ENCODE measurements at places on chromosomes 13 and 19.

DNA sequence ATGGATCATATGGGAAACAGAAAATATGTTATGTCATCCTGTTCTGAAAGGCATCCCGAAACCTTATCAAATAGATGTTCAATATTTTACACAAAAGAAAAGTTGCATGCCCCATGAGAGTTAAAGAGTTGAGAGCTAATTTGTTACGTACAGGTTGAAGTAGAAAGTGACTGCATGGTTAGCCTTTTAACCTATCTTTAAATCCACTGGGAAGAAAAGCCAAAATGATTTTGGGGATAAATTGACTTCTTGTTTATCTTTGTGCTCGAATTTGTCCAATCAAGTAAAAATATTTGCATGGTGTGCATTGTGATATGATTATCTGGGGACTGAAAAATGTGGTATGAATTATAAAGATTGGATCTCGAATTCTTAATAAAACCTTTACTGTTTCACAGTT lies 230.1 kb downstream of the POSTN start:
- no peak for DNase-seq

- no peak for DNase-seq
Observed at GRCh38 chr13:41706152-41706551, 248.8 kb downstream of the RGCC start.

DNA sequence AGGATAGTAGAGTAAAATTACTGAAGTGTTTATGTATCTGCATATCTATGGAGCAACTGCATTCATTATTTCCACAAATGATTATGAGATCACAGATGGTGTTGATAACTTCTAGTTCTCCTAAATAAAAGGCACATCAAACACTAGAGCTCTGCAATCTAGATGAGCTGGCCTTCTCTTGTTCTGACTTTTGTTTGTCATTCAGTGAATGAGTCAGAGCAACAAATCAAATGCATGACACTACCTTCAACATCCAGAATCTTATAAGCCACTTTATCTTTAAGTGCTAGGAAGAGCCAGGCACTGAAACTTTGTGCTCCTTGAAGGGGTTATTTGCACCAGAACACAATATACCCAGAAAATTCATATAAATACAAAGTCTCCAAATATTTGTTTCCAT lies 456.0 kb downstream of the PCDH17 start:
- no peak for DNase-seq

DNA sequence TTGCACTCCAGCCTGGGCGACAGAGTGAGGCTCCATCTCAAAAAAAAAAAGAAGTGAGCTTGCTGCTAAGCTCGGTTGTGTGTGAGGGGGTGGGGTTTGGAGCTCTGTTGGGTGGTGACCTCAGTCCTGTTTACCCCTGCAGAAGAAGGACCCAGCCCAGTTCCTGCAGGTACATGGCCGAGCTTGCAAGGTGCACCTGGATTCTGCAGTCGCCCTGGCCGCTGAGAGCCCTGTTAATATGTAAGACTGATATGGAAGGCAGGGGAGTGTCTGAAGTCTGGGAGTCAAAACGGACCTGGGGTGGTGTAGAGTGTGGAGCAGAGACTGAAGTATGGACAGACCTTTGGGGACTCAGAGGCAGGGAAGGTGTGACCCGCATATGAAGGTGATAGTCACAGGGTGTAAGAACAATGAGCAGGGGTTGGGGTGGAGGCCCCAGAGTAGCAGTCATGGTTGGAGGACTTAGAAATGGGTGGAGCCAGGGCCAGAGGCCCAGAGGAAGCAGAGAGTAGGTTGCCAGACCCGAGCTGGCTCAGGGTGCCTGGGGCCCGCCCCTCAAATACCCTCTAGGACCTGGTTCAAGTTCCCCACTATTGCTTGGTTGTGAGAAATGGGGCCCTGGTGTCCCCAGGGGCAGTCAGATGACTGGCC lies 13.2 kb downstream of the CLASRP start:
- no peak for DNase-seq

DNA sequence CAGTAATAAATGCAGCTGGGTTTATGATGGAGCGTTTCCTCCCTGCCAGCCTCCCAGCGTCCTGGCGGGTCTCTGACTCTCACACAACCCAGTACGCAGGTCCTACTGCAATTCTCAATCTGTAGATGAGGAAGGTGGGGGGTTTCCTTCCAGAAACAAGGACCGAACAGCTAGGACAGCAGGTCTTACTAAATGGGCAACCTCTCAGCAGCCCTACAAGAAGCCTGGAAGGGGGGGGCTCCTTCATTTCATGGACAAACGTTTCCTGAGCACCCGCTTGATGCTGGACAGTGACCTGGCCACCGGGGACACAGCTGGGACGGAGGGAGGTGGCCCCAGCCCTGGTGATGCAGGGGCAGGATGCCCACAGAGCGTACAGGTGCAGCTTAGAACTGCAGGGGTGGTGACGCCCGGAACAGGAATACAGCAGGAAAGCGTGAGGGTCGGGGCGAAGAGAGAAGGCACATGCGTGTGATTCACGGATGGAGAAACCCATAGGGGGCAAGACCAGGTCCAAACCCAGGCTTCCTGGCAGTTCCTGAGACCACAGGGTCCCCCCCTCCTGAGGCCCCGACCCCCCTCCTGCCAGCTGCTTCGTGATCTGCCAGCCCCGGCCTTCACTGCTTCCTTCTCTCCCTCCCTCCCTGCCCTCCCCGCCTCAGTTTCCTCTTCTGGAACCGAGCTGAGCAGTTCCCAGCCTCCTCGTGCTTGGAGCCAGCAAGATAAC lies 732 bp upstream of the C2CD4C start:
- DNase-seq, result no peak

GRCh38 chr13:111361046-111361872 lies 40.8 kb downstream of the TEX29 start:
- no peak for DNase-seq

DNA sequence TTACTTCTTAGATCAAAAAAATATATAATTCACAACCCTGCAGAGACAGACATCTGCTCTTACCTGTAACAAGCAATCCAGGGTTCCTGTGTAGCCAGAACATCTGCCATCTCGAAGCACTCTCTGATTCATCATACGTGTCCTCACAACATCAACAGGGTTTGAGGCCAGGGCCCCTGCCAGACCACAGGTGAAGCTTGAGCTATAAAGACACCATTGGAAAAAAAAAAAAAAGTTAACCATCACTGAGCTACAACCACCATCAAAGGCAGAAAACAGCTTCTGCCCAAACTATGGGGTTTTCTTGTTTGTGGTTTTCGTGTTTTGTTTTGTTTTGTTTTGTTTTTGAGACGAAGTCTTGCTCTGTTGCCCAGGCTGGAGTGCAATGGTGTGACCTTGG lies 19.3 kb downstream of the SLC25A30 start:
- DNase-seq, result no peak

DNA sequence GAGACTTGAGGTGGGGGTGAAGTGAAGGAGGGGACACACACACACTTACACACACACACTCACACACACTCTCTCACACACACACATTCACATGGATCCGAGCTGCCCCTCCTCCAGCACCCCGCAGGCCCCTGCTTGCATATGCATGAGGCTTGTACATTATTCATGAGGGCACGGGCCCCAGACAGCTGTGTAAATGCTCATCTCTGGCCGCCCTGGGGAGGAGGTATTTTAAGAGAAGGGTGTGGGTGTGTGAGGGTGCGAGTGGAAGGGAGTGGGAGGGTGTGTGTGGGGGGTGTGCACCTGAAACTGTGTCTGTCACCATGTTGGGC lies 2.4 kb downstream of the NCAN start:
- DNase-seq, result no peak

GRCh38 chr19:50406156-50406820 lies 12.4 kb upstream of the SPIB start:
- no peak for DNase-seq

DNA sequence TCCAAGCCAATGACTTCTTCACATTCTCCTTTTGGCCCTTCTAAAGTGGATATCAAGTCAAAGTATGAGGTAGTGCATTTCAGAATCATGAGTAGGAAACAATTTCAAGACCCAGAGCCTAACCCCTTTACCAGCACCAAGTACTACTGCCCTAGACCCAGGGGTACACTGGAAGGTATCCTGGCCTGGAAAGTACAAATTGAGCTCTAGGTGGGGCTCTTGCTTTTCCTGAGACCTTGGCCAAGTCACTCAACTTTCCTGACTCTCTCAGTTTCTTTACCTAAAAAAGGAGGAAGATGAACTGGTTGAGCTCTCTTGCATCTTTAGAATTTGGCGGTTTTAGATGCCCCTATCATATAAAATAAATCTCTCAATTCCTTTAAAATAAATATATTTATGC lies 204.7 kb downstream of the FGF14 start:
- no peak for DNase-seq

DNA sequence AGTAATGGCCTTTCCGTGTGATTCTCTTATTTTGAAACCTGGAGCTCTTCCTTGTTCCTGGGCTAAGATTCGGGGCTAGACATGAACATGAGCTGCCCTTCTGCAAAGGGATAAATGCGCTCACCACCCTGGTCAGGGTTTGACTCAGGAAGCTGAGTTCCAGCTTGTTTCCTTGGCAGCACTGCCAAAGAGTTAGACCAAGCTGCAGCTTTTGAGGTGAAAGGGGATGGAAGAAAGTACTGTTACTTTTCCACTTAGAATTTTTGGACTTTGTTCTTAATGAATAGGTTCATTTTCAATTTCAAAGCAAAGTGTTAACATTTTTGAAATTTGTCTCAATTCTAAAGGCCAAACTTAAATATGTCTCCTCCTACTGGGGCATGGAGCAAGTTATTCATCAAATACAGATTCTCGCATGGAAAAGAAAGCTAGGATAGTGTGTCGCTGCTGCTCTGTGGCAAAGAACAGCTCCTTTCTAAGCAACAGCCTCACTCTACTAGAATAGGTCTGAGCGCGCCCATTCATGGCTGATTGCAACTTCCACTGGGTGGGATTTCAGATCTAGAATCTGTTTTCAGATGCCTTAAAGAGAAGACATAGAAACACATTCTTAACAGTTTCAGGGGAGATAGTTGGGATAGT lies 2.2 kb downstream of the RGCC start:
- DNase-seq, result no peak

DNA sequence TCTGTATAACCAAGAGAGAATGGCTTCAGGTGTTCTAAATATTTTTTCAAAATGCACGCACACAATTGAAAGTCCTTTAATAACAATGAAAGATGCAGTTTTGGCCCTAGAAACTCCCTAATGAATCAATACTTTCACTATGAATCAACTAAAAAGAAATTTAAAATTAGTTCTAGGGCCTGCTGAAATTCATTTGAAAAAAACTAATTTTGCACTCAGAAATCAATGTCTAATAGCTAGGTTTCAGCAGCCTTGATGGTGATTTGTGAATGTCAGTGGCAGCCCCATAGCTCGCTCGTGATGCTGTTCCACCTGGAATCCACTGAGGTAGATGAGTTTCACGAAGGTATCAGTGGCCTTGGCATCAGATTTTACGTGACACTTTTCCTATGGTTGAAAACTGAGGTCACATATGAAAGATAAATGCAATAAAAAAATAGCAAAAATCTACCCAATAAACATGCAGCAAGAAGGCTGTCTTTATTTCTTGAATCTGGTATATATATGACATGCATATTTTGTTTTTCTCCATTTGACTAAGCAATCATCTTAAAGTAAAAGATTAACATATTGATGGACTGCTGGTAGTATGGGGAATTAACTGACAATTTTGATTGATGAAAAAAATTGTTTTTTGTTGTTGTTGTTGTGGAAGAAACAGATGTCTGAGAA lies 141.0 kb downstream of the AKAP11 start:
- no peak for DNase-seq

- DNase-seq, result no peak
Observed at GRCh38 chr19:1210227-1210538, 4.6 kb downstream of the STK11 start.

DNA sequence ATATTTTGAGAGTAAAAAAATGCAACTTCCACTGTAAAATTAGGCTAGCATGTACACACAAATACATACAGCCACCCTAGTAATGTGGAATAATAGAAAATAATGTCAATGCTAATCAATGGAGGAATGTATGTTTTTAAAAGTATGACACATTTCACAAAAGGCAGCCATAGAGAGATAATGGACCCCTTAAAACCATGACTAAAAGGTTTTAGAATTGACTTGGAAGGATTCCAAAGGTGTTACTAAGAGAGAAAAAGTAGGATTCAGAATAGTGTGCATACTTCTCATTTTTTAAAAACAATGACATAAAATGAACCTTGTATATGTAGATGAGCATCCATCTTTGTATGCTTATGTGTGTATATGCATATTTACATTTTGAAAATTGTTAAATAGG lies 597.9 kb upstream of the PCDH9 start:
- no peak for DNase-seq

GRCh38 chr13:35886332-35887114 lies 244.7 kb downstream of the DCLK1 start:
- DNase-seq, result no peak

- no peak for DNase-seq
Observed at GRCh38 chr19:10861103-10861651, 10.2 kb upstream of the CARM1 start.

DNA sequence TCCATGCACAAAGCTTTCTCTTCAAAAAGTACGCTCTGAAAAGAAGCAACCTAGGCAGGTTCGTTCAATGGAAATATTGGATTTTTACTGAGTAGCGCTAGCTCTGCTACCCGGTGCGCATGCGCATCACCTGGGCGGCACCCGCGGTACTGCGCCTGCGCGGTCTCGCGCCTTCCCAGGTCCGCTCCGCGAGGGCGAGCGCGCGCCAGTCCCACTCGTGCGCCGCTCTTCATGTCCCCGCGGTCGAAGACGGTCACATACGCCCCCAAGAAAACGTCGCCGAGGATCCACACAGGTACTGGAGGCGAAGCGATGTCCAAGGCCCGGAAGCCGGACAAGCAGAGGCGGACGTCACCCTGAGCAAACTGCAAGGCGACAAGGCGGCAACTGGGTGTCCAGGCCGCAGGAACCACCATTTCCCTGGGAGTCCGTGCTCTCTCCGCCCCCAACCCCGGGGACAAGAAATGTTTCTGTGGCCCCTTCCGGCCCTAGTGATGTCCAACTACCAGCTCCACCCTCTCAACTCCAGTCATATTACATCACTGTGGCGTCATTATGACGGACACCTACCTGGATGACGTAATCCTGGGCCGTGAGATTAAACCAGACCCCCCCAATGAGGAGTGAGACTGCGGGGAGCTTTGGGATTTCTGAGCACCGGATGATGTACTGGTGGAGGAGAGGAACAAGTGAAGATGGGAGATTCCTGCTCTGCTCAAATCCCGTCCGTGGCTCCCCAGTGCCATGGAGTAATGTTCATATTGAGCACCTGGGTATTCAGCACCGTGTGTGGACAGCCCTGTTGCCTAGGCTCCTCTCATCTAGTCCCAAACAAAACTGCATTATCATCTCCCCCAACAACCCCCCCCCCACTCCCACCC lies 4.8 kb upstream of the KCNC3 start:
- DNase-seq, result peak; percentile 81

- DNase-seq, result no peak
Observed at GRCh38 chr19:32308431-32309077, 36.9 kb upstream of the ZNF507 start.

DNA sequence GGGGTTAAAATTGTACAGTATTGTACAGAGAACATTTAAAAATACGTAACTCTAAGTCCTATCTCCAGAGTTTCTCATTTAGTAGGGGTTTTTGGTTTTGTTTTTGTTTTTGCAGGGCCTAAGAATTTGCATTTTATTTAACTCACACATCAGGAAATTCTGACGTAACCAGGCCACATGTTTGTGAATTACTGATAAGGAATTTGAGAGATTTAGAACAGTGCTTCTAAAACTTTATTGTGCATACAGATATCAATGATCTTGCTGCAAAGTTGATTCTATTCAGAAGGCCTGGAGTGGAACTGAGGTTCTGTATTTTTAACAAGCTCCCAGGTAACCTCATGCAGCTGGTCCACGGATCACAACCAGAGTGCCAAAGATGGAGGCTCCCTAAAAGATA lies 49.3 kb downstream of the LIG4 start:
- no peak for DNase-seq

GRCh38 chr19:28608292-28608691 lies 604.7 kb downstream of the UQCRFS1 start:
- no peak for DNase-seq

Measured in femur (tissue), 1 donor.